Right forelimb (tissue), 1 donor: ENCODE measurements at places on chromosomes 11 and 22.

DNA sequence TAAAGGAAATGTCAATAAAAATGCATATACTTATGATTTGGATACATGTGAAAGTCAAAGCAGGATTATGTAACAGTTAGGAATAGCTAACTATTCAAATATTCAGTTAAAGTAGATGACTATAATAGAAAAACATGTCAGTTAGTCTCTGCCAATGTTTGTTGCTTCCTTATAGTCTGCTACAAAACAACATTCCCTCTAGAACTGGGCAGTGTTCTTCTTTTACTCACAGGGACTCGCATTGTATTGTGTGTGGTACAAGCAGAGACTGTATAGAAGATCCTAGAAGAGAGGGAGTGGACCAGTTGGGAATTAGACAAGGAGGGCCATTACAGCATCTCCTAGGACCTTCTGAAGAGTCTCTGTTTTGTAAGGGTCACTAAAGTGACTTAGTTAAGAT lies 10.6 kb downstream of the ACAT1 start:
- no peak for DNase-seq

DNA sequence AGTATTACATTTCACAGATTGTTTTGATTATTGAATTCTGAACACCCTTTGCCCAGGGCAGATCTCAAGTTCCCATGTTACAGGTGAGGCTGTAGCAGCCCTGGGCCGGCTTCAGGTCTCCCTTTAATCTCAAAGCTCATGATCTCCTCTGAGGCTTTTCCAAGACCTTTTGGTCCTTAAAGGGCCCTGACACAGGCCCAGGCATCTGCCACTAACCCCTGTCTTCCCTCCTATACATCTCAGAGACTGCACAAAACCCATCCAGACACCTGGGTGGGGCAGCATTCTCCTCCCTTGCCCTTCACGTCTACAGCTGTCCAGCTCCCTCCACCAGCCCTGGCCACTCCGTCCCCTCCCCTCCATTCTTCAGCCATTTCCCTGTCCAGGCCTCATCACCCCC lies 37.8 kb downstream of the PDE2A start:
- no peak for DNase-seq

DNA sequence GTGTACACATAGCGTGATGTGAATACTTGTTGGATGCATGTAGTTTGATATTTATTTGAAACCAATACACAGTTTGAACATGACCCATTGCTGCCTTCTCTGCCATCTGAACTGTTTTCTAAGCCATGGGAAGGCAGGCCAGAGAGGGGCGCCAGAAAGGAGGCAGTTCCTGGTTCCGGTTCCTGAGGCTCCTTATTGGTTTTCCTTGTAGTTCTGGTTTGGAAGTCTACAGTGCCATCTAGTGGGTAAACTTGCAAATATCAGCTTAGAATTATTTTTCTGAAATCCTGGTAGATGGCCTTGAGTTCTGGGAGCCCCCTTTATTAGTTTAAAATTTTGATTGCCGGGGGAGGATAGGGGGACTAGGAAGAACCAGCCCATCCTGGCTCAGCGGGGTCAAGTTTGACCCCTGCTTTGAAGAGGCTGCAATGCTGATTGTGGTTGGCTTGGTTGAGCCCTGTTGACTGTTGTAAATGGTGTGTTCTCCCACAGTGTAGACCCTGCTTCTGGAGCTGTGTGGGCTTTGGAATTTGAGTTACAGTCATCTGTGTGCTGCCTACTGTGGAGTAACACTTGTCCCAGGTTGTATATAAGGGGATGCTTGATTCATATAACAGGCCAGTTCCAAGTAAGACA lies 48.4 kb downstream of the GRAMD1B start:
- peak; percentile 68 for DNase-seq

DNA sequence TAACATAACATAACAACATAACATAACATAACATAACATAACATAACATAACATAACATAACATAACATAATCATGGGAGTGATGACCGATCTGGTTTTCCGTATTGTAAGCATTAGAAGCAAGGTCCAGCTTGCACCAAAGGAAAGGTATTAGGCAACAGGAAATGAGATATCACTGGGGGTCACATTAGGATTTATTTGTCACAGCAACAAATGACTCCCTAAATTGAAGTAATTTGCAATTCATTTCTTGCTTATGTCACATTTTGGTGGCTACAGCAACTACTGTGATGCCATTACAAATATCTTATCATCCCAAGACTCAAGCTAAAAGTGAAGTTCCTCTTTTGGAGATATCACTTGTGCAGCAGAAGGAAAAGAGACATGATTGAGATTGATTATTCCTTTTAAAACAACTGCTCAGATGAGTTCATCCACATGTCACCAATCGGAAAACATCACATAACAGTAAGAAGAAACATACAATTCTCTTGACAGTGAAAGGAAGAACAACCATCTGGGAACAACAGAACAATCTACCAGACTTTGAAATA lies 1331.1 kb upstream of the RAG2 start:
- DNase-seq: no peak

DNA sequence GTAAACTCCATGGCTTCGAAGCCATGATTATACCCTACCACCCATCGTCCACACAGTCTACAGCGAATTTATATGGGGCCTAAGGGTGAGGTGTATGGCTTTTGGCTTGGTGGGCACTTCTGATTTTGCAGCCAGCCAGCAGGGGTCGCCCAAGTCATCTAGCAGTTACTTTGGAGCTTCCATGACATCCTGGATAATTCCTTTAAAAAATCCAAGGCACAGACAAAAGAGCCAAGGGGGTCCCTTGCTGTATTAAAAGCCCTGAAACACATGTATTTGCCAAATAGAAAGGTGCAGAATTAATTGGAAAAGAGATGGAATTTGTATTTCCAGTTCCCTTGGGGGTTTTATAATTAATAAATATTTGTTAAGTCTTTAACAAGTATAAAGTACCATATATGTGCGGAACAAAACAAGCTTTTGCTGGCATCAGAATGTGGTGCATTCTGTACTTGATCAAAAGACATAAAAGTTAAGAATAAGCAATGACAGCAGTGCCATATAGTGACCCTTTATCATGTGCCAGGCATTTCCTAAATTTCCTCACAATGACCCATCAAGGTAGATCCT lies 132.8 kb upstream of the PITPNB start:
- peak; percentile 85 for DNase-seq

DNA sequence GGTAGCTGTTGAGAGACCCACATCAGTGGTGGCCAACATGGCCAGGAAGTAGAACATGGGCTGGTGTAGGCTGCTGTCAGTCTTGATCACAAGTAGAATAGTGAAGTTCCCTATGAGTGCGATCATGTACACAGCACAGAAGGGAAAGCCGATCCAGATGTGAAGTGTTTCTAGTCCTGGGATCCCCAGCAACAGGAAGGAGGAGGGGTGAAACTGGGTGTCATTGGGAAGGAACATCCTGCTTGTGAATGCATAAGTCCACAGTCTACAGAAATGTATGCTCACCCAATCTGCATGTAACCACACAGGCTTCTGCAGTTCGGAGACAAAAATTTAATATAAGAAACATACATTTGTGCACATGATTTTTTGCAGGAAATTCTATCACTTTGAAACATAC lies at the start of gene OR52E2:
Gene OR52E2, minus strand, starts transcription at position 237 of the 400 bp plus-strand sequence. Its CDS starts 0 bp downstream, at position 237.
- DNase-seq: no peak

- DNase-seq: no peak
Measured at GRCh38 chr11:84642500-84642899, 984.6 kb downstream of the DLG2 start.

GRCh38 chr11:66479394-66480116 lies 679 bp upstream of the DPP3 start:
- peak; percentile 52 for DNase-seq

GRCh38 chr22:19525116-19525660 lies 978 bp upstream of the CLDN5 start:
- DNase-seq: no peak

GRCh38 chr11:4826425-4826824 lies 5.3 kb downstream of the OR51F2 start:
- no peak for DNase-seq

DNA sequence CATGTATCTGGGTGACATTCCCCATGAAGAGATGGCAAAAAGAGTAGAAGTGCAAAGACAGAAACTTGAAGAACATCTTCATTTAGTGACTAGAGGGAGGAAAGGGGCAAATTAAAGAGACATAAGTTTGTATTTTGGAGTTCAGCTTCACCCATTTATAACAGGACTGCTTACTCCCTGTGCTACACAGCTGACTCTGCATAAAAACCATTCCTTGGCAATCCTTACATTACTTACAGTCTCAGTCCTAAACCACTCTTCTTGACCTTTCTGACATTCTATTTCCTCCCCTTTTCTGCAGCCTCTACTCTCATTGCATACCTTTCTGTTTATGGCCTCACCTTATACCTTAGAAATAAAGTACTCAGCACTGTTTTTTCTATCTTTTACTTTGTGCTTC lies 6.8 kb upstream of the SERGEF start:
- DNase-seq: no peak

DNA sequence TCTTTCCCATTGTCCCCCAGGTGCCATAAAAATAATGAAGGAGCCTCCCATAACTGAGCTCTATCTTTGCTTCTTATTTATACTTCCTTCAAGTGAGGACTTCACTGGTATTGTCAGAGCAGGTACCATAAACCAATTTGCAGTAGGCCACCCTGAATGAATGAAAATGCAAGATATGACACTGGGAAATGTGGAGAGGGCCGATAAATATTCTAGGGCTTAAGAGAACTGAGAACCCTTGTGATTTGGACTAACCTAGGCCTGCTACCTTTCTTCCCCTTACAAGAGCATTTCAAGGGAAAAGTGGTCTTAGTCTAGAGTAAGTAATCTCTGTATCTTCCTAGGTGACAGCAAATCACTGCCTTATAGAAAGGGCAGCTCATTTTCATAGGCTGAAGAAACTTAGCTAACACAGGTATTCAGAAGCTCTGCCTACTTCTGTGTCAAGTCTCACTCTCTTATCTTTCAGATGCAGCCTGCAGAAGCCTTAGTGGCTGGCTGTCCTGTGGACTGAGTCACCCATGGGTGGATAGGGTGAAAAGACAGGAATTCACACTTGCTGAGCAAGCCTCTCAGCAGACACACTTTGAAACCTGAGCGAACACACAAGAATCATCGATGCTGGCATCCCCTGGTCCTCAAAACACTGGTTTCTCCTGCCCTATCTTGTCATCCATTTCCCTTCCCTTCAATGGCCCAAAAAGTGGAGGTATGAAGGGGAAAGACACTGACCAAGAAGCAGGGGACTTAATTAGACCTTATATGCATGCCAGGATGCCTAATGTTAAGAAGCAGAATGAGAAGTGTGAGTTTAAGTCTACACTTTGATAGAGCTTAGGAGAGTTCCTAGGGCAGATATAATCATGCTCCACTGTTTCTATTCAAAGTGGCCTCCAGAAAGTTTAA lies 15.2 kb downstream of the NRIP3 start:
- no peak for DNase-seq

DNA sequence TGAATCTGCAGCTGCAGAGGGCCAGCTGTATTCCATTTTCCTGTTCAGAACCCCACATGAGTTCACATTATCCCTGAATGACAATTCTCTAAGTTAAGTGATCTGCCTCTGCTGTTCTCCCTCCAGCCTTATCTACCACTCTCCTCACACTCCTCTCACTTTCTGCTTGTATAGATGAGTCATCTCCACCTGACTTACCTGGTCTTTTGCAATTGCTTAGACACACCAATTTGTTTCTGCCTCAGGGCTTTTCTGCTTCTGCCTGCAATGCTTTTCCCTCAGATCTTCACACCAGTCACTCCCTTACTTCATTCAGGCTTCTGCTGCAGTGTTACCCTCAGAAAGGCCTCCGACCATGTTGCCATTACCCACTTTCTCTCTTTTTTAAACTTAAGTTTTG lies 118.1 kb downstream of the ATM start:
- no peak for DNase-seq

DNA sequence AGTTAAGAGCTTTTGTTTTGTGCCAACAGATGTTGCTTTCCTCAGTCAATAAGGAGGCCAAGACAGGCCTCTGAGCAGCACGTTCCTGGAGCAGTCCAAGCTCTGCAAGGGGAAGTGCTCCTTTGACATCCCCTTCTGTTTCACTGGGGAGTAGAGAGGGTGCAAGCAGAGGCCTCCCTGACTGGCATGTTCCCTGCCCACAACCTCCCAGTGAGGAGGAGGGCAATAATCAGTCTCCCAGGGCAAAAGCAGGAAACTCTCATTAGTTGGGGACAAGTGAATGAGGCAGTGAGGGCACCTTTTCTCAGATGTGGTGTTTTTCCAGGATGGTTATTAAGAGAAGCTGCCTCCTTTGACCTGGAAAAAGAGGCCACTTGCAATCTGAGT lies 79.5 kb upstream of the ZBED5 start:
- no peak for DNase-seq

GRCh38 chr11:11427542-11427941 lies 74.5 kb upstream of the CSNK2A3 start:
- no peak for DNase-seq

DNA sequence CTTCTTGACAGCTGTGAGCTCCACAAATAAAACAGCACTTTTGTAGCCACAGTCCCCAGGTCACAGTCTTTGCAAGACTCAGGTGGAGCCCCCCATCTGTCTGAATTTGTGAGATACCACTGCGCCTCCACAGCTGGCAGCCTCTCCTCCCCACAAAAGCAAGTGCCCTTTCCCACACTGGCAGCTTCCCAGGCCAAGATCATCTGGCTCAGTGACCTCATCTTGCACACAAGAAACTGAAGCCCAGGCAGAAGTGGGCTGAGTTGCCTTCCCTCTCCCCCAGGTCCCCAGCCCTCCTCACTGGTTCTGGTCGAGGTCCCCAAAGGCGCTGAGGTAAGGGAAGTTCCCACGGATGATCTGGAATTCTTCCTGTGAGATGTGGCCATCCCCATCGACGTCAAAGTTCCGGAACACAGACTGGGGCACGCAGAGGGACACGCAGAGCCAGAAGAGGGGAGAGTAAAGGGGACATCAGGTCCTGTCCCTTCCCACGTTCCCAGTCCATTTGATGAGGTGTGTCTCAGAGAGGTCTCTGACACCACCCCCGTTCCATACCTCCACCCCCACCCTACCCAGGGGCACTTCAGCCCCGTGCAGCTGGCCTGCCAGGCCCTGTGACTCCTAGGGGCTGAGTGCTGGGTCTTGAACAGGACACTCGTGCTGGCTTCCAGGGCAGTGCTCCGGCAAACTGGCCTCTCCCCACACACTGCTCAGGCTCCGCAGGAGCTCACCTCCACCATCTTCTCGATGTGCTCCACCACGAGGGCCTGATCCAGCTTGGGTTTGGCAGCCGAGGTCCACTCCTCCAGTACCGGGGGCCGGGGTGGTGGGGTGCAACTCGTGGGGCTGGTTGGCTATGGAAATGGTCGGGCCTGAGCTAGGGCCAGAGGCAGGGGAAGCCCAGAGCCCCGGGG lies 8.9 kb downstream of the RASGRP2 start:
- DNase-seq: no peak

DNA sequence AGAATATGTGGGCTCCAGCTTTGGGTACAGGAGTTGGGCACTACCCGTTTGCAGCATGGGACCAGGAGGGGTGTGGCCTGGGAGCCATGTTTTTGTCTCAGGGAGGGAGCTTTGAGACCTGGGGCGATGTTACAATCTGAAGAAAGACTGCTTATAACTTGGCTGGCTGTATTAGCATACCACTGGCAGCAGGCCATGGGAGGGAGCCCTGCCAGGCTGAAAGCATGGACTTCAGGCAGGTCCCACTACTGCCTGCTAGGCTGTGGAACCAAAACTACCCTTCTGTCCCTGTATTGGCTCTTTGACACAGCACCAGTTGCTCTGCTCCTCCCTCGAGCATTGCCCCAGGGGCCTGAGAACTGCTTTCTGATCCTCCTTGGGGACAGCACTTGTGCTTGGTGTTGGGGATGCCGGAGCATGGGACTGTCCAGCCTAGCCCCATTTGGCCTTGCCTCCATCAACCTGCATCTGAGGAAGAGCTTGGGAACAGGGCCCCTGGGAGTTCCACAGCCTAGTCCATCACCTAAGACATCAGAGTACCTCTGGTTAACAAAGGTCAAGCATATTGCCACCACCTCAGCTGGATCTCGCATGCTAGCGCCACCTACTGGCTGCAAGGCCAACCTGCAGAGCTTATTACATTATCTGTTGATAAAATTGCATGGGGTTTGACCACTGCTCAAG lies 217.4 kb downstream of the SBF2 start:
- peak; percentile 72 for DNase-seq
